ENCODE measurements at places on chromosomes 2 and 18.

GRCh38 chr2:120267348-120267747 is 14.7 kb downstream of the RALB start:
- DNase-seq: no peak

- no peak for DNase-seq
These were observed 115.1 kb downstream of the ACKR3 start for GRCh38 chr2:236684504-236685256.

DNA sequence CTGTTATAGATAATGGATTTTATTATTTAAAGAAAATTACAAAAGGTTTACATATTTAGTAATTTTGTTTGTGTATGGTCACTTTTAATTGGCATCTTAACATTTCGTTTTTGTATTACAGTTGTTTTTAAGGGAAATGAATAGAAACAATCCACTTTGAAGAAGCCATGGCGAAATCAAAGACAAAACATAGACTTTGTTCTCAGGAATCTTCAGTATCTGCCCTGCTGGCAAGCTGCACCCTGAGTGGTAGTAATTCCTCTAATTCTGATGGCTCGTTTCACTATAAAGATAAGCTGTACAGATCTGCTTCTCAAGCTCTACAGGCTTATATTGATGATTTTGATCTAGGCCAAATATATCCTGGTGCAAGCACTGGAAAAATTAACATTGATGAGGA is 2.7 kb downstream of the C18orf54 start:
- DNase-seq: no peak

- DNase-seq: no peak
These were observed 63.4 kb upstream of the ADAM23 start for GRCh38 chr2:206379886-206380285.

- DNase-seq: no peak
These were observed 216.8 kb upstream of the HNMT start for GRCh38 chr2:137747509-137747908.

DNA sequence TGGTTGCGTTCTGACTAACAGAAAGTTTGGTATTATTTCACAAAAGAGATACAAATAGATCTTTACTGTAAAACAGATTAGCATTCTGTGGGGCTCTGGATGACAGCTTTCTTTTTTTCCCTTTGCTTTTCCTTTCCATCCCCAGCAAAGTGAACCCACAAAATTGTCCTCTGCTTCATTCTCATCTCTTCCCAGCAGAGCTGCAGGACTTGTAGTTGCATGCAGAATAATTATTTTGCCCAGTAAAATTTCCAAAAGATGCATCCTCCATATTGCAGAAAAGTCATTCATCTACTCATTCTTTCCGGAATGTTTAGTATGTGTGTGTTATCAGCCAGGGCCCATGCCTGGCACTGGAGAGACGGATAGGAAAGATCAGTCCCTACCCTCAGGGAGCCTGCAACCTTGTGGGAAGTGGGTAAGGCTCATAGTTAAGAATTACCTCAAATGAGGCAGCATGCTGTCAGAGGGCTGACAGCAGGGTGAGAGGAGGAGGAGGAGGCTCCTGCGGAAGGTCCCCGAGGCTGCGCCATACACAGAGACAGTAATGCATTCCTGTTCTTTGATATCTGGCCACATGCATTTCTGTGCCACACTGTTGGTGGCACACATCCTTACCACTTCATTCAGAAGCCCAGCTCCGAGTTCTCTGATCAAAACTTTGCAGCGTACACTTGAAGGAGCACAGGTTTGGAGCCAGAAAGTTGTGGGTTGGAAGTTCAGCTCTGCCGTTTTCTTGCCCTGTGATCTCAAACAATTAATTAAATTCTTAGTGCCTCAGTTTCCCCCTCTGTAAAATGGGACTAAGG is 225.4 kb downstream of the MYCN start:
- DNase-seq: no peak

- no peak for DNase-seq
These were observed 250.7 kb downstream of the KLHL29 start for GRCh38 chr2:23635442-23636340.

DNA sequence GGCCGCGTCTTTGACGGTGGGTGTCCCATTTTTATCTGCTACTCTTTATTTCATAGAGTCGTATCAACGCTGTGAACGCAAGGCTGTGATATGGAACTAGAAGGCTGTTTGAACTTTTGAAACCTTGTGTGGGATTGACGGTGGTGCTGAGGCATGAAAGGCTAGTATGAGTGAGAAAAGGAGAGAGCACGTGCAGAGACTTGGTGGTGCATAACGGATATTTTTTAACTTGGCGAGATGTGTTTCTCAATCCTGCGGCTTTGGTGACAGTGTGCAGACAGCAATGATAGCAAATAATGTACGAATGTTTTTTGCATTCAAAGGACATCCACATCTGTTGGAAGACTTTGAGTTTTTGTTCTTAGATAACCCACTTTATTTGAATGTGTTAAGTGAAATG is 6.2 kb downstream of the HES6 start:
- DNase-seq: no peak

DNA sequence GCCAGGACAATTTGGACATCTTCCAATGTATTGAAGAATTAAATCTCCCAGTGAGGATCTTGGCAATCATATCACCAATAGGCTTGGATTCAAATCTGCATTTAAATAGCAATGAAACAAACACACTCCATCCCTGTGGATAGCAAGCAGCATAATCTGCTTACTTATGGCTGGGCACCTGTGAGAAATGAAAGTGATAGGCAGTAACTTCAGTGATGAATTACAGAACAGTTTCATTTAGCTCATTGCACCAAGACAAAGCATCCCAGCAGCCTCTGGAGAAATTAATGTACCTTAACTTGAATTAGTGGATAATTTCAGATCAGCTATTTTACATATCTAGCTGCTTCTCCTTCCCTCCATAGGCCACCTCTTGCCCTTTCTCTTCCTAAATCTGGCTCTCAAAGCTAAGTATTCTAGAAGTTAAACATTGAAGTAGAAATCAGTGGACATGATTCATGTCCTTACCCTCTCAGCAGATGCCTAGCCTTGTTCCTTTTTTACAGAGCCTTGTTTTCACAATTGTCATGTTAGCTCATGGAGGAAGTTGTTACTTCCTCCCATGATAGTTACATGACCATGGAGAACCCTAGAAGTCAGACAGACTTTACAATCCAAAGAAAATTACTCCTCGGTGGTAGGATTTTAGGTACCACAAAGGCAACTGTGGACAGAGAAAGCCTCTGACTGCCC is 88.5 kb upstream of the TACR1 start:
- DNase-seq: no peak

DNA sequence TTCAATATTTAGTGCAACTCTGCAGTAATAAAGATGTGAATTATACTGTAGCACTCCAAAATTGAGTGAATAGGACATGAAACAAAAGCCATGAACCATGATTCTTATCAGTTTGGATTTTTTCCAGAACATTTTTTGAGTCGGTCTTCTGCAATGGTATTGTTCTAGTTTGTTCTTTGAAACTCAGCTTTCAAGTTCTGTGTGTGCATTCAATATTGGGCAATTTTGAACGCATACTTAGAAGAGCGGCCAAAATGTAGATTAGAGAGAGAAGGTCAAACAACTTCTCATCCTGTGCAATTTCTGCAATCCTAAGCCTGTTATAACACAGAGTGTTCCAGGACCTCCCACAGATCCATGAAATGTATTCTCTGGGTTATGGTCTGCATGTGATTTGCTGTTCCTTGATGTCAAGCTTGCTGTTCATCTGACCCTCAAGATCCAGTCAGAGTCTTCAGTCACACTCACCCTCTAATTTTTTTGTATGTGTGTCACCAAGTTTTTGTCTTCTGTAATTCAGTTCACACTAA is 48.3 kb downstream of the TSPYL6 start:
- no peak for DNase-seq

GRCh38 chr2:99066075-99066958 is 75.2 kb upstream of the C2orf15 start:
- DNase-seq: peak; percentile 16

DNA sequence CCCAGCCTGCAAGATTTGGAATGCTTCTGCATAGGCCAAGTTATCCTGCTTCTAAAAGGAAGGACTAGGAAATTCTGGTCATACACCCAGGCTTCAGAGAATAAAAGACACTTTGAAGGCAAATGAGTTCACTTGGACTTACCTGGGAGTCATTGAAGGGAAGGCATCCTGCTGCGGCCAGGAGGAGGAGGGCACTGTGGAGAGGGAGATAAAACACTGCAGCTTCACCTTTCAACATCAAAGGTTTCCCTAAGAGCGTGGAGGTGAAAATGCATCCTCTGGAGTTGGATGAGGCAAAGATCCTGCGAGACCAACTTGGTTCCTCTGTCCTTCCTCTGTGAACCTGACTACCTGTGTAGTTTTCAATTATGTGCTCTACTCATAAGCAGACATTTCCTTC is 79.5 kb upstream of the RIOK3 start:
- no peak for DNase-seq

DNA sequence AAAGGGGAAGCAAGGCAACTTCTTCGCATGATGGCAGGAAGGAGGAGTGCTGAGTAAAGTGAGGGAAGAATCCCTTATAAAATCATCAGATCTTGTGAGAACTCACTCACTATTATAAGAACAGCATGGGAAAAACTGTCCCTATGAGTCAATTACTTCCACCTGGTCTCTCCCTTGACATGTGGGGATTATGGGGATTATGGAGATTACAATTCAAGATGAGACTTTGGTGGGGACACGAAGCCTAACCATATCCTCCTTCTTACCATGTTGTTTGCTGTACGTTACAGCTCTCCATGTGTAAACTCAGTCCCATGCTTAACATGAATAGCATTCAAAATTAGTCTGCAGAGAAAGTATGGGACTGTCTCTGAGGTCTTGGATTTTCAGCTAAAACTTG is 1096.8 kb upstream of the ACVR2A start:
- DNase-seq: no peak

- DNase-seq: peak; percentile 25
These were observed 78.5 kb downstream of the TANC1 start for GRCh38 chr2:159046966-159047365.

- DNase-seq: peak; percentile 74
These were observed 35.8 kb upstream of the GRB14 start for GRCh38 chr2:164657129-164657528.

- no peak for DNase-seq
These were observed 40.4 kb upstream of the SMAD2 start for GRCh38 chr18:47970664-47971531.

GRCh38 chr2:43178602-43179542 is 47.5 kb downstream of the ZFP36L2 start:
- DNase-seq: peak; percentile 52

GRCh38 chr18:48887905-48888772 is 62.6 kb downstream of the SMAD7 start:
- no peak for DNase-seq

DNA sequence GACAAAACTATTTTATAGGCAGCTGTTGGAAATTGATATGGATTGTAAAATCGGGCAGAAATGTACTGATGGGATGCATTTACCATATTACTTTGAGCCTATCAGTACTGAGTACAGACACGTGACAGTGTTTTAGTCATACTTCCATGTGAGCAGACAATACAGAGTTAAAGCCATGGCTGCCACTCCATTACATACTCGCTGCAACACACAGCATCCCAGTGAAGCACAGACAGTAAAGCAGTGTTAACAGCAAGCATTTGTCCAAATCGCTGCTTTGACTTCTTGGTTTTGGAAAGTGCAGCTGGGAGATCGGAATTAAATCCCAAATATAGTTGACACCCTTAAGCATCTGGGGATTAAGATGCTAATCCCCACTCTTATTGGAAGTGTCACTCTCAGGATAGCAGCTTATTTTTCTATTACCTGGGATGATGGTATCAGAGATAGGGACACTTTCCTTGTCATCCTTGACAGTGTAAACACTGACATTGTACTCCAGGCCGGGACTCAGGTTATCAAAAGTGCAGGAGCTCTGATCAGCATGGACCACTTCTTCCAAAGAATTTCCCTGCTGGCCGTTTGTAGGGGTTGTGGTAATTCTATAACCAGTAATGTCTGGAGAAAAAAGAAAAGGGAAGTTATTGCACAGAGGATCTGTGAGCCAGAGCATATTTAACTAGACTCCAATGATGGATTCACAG is 41.6 kb downstream of the FN1 start:
- DNase-seq: no peak

- DNase-seq: no peak
These were observed 42.3 kb downstream of the RPL37A start for GRCh38 chr2:216540920-216541319.

DNA sequence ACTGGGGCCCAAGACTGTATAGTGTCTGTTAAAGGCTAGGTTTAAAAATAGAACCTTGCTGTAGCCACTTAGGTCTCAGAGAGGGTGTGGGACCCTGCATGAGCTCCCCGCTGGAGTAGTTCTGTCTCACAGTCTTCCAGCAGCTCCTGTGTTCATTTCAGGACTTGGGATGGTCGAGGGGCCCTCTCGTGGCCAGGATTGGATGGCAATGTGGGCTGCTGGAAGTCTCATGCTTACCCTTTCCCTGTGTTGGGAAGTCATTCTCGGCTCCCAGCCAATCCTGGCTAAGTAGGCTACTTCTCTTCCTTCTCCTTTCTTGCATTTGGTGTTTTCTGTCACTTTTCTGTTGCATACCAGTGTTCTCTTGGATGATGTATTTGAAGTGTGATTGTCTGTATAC is 284.0 kb upstream of the GCFC2 start:
- no peak for DNase-seq

DNA sequence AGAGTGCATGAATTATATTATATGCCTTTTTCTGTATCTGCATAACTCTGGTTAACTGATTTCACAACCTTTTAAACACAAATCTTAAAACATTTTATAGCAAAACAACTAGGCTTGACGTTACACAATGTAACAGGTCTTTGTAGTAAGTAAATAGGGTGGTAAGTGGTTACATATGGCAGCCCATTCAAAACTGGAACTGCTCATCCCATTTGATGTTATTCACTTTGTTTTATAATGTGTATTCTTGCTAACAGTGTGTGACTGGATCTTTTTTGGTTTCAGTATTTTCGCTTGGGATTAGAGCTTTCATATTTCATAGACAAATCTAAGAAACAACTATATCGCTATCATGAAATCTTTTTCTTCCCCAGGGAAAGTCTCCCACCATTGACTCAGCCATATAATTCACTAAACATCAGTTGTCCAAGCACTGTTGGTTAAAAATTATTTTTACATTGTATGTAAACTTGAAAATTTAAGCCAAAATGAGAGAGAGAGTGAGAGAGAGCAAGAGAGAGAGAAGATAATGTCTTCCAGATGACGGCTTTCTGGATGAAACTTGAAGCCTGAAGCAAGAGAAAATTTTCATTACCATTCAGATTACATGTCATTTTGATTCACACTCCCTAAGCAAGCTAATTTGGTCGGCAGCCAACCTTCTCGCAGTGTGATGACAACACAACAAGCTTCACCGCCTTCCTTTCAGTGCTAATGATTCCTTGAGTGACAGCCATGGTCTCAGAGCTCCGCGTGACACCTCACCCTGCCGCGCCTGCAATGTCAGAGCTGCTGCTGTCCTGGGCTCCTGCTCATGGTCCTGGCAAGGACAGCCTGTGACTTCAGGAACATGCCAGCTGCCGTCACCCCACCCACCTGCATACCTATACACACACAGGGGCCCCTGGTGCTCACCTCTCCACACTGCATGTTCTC is 946.9 kb upstream of the SOX11 start:
- DNase-seq: no peak

- no peak for DNase-seq
These were observed 10.8 kb downstream of the SNED1 start for GRCh38 chr2:241009191-241009590.

- DNase-seq: no peak
These were observed 223.8 kb upstream of the SPRED2 start for GRCh38 chr2:65656160-65656718.

Measured in AG09309 (cell line).